ENCODE measurements at places on chromosomes 3 and 15. TPM values are rescaled to one million over a fixed set of nuclear protein-coding genes. Genes with fewer than 3 reads are reported as not detected.

DNA sequence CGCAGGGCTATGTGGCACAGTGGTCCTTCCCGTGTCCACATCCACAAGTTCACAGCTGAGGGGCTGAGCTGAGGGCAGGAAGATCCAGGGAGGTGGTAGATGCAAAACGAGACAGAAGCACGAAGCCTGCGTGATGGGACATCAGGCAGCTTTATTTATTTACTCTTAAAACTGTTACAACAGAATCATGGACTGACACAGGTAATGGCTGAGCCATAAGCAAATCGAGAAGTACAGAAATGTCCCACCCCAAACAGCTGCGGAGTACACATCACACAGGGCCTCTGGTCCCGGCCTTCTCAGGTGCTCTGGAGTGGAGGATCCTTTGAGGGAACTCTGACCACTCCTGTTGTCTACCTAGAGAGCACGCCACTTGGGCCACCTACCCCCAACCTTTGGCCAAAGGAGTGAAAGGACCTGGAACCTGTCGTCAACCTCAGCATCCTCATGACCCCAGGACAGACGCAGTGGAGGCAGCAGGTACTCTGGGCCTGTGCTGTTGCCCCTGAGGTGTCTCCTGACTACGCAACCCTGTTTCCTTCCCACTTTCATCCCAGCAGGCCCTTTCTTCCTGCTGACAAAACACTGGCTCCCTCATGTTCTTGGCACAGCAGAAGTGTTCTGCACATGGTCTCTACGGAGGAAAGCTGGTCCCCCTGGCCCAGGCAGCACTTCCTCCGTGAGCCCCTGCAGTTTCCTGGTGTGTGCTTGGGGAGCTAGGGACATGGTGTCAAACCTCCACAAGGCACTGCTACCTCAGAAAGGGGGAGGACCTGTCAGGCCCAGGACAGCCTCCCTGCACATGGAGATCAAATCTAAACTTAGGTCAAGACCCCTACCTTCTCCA is 47.8 kb downstream of the DHX30 start:
- DNase-seq, result no peak

DNA sequence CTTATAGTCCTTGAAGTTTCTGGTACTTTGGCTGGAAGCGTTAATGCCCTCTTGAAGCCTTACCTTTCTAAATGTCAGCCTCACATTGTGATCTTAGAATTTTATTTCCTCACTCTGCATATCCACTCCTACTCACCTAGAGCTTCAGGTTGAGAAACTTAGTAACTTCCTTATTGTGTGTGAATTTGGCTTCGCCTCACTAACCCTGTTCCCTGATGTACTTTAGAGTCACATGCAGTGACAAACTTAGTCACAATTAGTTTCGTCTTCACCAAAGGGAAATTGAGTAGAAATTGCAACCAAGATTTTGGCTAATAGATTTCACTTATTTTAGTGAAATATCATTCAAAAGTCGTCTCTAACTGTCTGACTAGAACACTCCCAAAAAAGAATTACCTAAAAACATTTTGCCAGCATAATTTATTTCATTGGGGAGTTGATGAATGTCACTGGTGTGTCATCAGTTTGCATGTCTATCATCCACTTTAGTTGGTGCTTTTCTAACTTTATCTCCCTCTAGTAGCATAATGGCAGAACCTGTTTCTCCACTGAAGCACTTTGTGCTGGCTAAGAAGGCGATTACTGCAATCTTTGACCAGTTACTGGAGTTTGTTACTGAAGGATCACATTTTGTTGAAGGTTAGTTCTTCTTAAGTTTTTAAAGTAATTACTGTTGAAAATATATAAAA is 960 bp downstream of the MFN1 start:
- DNase-seq, result peak; percentile 3

GRCh38 chr3:136189859-136190617 is 6.1 kb downstream of the MSL2 start:
- DNase-seq, result no peak

DNA sequence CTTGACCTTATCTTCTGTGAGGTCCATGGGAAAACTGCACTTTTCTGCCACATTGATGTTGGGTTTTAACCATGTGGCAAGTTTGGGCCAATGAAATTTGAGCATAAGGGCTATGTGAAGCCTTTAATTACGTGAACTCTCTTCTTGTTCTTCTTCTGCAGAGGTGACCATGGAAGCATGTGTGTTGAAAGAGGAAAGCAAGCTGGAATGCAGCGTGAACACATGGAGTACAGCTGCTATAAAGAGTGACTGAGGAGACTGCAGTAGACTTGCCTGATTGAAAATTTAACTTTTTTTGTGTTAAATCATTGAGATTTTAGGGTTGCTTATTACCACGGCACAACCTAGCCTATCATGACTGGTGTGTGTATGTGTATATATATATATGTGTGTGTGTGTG is 347.3 kb downstream of the ZIC1 start:
- no peak for DNase-seq

- DNase-seq, result peak; percentile 88
Measured at GRCh38 chr15:100918034-100918689, 995 bp upstream of the LRRK1 start.

GRCh38 chr3:50015918-50016317 is 72.8 kb upstream of the RBM5 start:
- DNase-seq, result no peak

DNA sequence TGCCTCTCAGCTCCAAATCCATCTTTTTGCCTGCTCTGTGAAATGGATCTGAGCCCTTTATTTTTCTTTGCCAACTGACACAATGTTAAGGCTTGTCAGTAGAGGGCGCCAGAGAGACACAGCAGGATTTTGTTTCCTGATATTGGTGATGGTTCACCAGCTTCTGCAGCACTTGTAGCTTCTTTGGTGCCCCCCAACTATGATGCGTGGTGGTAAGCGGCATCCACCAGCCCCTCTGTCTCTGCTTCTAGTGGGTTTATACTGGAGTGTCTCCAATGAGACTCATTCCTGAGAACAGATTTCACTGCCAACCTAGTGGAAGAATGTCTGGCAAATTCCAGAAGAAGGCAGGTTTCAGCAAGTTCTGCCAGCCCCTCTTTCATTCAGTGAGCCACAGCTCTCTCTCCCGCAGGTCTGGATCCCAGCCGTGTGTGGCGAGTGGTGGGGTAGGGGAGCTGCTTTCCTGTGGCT is 471.9 kb upstream of the FRG2C start:
- peak; percentile 58 for DNase-seq

- no peak for DNase-seq
Measured at GRCh38 chr15:93257920-93258319, 168.9 kb upstream of the RGMA start.

DNA sequence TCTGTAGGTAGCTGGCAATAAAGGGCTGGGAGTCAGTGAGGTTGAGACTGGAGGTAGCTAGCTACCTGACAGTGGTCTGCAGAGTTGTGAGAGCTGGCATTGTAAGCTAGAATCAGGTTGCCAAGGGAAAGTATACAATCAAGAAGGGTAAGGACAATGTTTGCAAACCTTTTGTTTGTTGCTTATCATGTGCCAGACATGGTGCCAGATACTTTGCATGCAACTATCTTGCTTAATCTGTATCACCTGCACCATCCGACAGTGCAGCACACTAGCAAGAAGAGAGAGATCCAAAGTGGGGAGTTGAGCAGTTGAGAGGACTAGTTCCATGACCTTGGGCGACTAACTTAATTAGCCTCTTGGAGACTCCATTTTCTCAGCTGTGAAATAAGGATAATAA is 236.4 kb downstream of the PDCD6IP start:
- DNase-seq, result no peak

DNA sequence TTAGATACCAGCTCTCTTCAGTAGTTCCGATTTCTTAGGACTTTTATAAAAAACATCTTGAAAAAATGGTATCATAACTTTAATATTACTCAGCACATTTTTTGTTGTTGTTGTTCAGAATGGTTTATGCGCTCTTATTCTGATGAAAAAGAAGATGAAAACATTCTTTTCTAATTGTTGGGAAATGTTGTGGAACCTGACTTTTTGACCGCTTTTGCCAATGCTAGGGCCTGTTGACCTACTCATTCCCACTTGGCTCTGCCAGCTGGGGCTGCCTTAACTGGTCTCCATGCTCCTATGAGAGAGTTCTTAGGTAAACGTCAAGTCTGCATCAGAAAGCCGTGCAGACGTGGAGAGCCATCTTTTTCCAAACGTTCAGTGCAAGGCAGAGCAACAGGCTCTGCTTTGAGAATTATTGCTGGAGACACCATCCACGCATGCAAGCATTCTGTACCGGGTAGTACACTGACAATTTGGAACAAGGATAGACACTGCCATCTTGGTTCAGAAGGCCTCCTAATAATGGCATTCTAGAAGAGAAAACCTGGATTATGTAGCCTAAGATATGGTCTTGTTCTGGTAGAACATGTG is 176.8 kb downstream of the GHSR start:
- no peak for DNase-seq

DNA sequence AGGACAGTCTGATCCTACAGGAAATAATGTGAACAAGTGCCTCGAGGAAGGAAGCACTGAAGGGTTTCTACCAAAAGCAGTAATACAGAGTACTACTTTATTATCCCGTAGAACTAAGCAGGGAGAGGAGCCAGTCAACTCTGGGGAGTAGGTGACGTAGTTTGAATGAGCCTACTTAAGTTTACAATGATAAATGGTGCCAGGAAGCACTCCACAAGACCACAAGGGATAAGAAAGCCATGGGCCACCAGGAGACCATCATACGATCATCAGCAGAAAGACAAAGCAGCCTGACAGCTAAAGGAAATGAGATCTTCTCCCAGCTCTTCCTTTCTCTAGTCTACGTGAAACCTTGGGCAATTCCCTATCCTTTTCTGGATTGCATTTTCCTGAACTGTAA is 27.3 kb downstream of the SST start:
- DNase-seq, result no peak

DNA sequence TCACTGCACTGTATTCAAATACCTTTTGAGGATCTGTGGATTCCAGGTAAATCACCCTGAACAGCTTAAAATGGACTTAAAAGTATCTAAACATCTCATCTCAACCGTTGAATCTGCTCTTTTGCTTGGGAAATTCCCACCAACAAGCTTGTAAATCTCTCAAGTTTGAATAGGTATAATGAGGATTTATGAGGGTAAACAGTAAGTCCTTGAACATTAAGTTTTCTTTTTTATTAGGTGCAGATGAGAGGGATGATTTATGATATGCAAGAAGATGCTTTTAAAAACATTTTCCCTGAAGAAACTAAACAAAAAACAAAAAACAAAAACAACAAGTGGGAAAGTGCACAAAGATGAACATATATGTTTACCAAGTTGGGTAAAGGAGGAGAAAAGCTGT is 290.6 kb downstream of the ROBO1 start:
- DNase-seq, result no peak

DNA sequence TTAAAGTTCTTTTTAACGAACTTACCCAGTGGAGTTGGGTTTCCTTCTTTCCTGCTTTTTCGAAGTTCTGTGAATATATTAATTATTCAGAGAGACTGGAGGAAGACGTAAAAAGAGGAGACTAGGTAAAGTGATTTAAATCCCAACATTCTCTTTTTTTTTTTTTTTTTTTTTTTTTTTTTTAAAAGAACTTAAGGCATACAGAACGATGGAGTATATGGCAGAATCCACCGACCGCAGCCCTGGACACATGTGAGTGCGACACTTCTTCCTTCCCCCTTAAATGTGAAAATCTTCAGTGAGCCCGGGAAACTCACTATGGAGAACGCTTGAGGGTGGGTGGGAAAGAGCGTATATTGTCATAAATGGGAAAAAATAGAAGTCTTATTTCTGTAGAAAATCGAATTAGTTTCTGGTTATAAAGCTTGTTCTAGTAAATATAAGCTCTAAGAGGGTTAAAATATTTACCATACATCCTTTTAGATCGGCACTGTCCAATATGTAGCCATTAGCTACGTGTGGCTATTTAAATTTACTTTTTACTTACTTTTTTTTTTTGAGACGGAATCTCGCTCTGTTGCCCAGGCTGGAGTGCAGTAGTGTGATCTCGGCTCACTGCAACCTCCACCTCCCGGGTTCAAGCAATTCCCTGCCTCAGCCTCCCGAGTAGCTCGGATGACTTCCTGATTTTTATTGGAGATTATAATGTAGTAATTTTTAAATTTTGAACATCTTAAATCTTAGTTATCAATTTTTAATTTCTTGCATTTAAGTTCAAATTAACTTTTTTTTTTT is 892 bp downstream of the NMD3 start:
- no peak for DNase-seq

DNA sequence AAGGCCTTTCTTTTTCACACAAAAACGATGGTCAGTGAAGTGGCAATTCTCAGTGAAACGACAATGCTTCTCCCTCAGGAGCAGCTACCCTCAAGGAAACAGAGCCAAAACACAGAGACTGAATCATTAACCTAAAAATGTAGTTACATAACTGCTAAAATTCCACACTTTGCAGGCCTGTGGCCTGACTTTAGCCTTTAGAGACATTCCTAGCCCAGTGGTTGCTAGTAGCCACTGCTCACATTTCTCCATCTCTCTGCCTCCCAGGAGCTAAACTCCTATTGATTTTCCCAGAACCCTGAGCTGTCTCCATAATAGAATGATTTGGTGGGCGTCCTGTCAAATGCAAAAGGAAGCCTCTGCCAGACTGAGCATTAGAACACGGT is 630.1 kb upstream of the KCNMB2 start:
- peak; percentile 21 for DNase-seq

GRCh38 chr3:149657321-149657925 is 402 bp downstream of the WWTR1 start:
- peak; percentile 51 for DNase-seq

- no peak for DNase-seq
Measured at GRCh38 chr15:82959423-82959822, 6.9 kb upstream of the HOMER2 start.

GRCh38 chr3:12131351-12132090 is 27.2 kb downstream of the TIMP4 start:
- DNase-seq, result no peak

DNA sequence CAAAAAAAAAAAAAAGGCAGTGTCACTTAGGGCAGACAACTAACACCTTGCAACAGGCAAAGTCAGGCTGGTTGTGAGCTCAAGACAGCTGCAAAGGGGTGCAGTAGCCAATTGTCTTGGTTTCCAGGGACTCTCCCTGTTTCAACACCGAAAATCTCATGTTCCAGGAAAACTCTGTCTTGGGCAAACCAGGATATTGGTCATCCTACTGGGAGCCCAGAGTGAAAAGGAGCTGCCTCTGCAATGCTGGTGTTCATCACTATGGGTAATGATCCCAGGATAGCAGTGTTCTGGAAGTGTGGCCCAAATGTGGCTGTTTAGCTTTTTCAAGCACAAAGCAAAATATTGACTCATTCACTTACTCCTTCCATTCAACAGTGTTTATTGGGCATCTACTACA is 82.6 kb downstream of the ARHGAP31 start:
- DNase-seq, result no peak

The SLC51B gene
- not detected for total RNA-seq

The HIGD2B gene
- total RNA-seq, result not detected

The RTP1 gene
- total RNA-seq, result 0.43 TPM

The UBE2E2 gene
- total RNA-seq, result 89.8 TPM

The SPTSSB gene
- 1.1 TPM for total RNA-seq

The TERC gene
- total RNA-seq, result 47.5 TPM

The EFCC1 gene
- 1.5 TPM for total RNA-seq

The KIF23 gene
- total RNA-seq, result 193 TPM

The THSD4 gene
- 2.4 TPM for total RNA-seq

The ALDH1L1 gene
- 0.60 TPM for total RNA-seq

The COL8A1 gene
- not detected for total RNA-seq

The GOLGA8T gene
- total RNA-seq, result not detected

The AGBL1 gene
- 6.2 TPM for total RNA-seq

The H1-8 gene
- not detected for total RNA-seq

The CCDC14 gene
- total RNA-seq, result 154 TPM

The SLC28A1 gene
- total RNA-seq, result not detected

The TM2D3 gene
- total RNA-seq, result 58.4 TPM

The MRPL46 gene
- total RNA-seq, result 20.4 TPM
